Activated CD4-positive, CD25-positive, alpha-beta regulatory T cell (primary cell): ENCODE measurements at places on chromosomes 3 and 15.

GRCh38 chr3:146382386-146382785, 87.0 kb downstream of the PLSCR2 start:
- no peak for DNase-seq

GRCh38 chr3:40770061-40770460, 245.3 kb downstream of the ZNF621 start:
- no peak for DNase-seq

GRCh38 chr15:62087671-62088352, 21.0 kb downstream of the C2CD4A start:
- DNase-seq = no peak

- no peak for DNase-seq
Observed at GRCh38 chr15:88701561-88702095, 62.8 kb downstream of the ISG20 start.

DNA sequence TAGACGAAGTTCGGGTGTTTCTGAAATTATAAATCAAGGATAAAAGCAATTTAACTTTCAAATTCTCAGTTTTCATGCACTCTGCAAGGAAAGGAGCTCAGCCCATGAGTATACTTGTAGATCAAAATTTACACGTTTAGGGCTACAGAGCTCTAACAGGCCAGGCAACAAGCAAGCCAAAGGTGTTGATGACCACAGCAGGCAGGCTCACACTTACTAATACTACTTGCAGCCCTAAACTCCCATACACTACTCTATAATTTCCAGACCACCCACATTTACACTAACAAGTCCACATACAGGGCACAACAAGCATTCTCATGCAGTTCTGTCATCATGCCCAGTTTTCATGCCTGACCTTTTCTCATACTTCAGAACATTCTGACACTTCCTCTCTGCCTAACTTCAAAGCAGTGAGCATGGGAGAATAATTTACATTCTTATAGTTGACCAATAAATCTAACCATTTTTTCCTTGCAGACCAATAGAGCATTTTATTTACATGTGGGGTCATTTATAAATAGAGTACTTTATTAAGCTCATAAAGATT, 124.7 kb upstream of the FRMD4B start:
- no peak for DNase-seq

DNA sequence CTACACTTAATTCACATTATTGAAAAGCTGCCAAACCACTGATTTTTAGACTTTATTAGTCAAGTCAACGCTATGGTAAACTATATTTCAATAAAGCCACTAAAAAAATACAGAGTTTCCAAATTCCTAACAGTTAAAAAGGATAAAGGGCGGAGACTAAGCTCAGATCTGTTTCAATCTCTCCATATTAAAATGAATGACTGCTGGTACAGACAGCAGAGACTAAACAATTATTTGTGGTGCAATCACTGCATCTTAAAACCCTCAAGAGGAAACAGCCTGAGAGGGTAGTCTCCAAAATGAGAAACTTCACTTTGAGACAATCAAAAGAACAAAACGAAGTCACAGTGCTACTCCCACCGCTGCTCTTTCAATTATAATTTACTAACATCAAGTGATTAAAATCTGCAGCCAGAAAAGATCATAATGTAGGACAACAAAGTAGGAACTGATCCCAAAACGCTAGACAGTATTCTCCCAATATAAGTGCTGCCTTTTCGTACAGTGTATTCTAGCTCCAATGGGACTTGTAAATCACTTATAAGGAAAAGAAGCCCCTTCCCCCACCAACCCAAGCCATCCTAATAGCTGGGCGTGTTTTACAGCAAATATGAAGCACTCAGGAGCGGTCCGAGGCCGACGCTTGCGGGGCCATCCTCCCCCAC, 1.2 kb downstream of the UBP1 start:
- DNase-seq = no peak

GRCh38 chr15:76191539-76192244, 119.6 kb downstream of the ETFA start:
- no peak for DNase-seq

- DNase-seq = no peak
Observed at GRCh38 chr15:56693761-56694160, 39.5 kb downstream of the ZNF280D start.

DNA sequence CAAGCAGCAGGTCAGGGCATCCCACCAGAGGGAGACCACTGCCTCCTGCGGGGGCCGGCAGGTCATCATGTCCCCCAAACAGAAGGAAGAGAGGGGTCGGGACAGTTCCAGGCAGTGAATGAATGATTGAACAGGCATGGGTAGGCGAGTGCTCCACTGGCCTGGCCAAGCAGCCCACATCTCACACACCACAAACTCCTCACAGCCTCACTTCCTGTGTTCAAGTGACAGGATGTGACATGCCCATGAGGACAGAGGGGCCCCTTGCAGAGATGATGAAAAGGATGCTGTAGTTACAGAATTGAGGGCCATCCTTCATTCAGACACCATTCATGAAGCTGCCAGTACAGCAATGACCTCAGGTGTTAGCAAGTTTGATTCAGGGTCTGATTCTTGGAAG, 3.7 kb downstream of the IQSEC1 start:
- no peak for DNase-seq

GRCh38 chr3:100269410-100270214, 8.8 kb downstream of the TBC1D23 start:
- no peak for DNase-seq

- DNase-seq = no peak
Observed at GRCh38 chr15:77548589-77549557, 83.8 kb downstream of the LINGO1 start.

GRCh38 chr3:128429275-128429674, 37.4 kb downstream of the DNAJB8 start:
- no peak for DNase-seq
